ENCODE measurements at places on chromosomes 12 and 14.
A peak's percentile ranks its signal among the peaks of the same experiment; 100 is the strongest.

DNA sequence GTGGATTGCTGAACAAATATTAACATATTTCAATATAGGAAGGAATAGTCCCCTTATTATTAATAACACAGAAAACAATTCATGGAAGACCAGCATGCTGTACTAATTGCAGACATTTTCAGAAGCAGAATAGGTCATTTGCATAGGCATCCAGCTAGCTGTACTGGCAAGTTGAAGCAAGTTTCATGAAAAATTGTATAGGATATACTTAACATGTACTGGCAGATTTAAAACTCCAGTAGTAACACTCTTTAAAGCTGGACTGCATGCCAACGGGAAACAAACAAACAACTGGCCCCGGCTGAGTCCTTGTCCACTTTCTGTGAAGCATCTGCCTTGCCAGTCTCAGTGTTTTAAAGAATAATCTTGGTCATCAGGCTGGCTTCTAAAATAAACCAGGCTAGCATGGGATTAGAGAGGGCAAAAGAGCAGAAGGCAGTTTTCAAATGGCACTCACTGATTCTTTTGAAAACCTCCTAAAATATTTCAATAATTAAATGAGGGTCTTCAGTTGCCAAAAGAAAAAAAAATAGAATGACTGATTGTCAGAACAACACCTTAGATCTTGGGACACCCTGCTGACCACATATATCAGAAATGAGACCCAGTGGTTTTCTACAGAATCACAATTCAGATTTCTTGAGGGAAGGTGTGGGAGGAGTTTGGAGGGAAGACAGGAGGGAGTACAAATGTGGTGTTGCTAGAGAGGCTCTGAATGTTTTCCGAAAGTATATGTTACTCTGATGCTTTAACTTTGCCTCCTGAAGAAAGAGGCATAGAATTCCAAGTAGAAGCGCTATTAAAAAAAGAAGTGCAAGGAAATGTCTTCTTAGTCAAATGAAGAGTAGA, 122.5 kb upstream of the KRAS start:
- no peak for DNase-seq

GRCh38 chr12:95336387-95337067, 118.9 kb downstream of the VEZT start:
- DNase-seq: no peak

GRCh38 chr12:108907839-108908351, 28.0 kb downstream of the DAO start:
- no peak for DNase-seq

GRCh38 chr12:31928246-31929026, 30.8 kb upstream of the RESF1 start:
- peak; percentile 49 for DNase-seq

GRCh38 chr12:108297895-108298760, 41.0 kb downstream of the CMKLR1 start:
- DNase-seq: no peak

GRCh38 chr14:58769011-58769643, 131.4 kb downstream of the DACT1 start:
- no peak for DNase-seq

DNA sequence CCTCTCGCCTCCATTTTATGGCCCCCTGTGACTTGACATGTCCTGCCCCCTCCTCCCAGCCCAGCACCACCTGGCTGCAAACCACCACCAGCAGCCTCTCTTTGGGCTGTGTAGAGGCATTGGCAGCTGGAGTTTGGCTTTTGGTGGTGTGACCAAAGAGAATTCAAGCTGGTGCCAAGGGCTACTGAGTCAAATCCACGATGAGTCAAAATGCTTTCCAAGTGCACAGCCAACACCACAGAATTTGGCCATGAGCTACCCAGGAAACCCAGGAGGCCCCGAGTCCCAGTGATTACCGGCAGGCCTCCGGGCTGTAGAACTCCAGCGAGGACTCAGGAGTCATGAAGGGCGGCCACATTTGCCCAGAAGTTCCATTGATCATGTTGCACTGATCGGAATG, 53.8 kb downstream of the SCARB1 start:
- DNase-seq: no peak

DNA sequence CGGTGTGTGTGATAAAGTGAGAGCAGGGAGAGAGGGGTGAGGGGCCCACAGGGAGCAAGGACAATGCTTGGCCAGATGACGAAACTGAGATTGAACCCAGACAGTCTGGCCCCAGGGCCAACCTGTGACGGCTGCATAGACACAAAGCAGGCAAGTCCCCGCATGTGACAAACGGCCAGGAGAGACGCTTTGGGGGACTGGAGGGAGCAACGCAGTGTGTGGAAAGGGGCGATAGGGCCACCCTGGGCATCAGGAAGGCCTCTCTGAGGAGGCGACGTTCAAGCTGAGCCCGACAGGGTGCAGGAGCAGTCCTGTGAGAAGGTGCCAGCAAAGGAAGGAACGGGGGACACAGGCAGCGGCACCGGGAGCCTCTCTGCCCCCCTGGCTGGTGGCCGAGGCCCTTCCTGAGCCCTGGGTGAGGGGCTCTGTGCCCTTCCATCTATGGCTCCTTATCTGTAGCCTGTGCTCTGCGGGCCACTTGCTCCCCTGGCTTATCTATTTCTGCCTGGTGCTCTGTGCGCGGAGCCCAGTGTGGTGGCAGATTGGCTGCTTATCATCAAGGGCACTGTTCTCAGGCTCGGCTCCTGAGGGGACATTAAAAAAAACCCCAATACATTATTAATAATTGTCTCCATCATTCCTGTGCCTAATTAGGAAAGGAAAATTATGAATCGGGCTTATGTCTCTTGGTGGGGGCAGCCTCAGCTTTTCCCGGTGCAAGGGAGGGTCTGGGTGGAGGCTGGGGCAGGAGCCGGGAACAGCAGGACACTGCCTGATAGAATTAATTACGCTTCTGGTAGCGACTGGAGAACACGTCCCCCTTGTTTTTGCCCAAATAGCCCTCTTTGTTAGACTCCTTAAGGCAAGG, 39.8 kb downstream of the PRIMA1 start:
- no peak for DNase-seq

- no peak for DNase-seq
These were observed 27.1 kb downstream of the DIO3 start for GRCh38 chr14:101588286-101588975.

DNA sequence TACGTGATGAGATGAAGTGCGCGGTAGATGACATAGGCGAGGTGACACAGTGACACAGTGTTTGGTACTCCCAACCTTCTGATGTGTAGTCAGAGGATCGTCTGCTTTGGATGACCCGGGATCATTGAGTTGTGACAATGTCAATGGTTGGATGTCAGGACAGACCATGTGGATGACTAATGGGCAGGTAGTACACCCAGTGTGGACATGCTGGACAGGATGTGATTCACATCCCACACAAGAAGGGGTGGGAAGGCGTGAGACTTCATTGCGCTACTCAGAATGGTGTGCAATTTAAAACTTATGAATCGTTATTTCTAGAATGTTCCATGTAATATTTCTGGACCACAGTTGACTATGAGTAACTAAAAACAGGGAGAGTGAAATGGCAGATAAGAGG, 23.8 kb downstream of the MAP3K9 start:
- DNase-seq: no peak

GRCh38 chr12:54128416-54128815, 60.4 kb downstream of the SMUG1 start:
- DNase-seq: no peak

DNA sequence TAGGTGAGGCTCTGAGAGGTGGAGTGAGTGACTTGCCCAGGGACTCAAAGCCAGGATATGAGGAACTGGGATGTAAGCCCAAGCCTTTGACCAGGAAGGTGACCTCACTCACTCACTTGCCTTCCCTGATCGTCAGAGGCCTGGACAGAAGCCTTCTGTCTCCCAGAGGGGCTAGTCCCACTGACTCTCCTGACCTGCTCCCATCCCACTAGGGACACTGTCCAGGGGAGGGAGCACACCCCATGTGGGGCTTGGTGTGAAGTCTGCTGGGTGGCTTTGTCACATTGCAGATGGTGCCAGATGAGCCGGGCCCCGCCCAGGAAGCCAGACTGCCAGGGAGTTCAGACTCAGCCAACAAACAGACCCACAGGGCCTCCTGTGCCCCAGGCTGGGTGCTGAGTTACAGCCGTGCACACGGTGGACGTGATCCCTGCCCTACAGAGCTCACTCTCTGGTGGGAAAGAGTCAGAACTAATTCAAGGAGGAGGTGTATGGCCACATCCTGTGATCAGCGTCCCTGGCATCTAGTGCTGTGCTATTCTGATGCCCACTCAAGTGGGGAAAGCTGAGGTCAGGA, 28.3 kb downstream of the MMAB start:
- no peak for DNase-seq

DNA sequence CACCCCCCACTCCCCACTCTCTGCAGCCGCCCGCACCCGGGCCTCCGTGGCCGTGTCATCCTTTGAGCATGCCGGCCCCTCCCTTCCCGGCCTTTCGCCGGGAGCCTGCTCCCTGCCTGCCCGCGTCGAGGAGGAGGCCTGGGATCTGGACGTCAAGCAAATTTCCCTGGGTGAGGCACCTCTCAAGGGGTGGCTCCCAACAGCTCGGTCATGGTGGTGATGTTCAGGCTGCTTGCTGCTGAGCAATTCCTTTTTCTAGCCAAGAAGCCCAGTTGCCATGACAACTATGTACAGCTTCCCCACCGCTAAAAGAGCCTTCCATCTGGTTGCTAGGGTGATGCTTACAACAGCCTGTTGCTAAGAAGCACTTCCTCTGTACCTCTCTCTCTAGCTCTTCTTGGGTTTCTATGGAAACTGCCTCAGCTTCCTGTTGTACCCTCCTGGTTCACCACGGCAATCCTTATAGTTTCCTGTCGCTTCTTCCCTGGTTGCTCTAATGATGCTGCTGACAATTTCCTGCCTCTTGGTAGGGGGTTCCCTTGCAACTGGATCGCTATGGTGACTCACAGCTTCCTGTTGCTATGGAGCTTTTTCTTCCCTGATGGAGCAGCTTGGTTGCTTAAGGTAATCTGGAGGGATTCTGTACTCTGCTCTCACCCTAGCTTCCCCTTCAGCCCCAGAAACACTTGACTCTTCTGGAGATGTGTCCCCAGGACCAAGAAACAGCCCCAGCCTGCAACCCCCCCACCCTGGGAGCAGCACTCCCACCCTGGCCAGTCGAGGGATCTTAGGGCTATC, 11.0 kb downstream of the ZNF219 start:
- DNase-seq: peak; percentile 56

GRCh38 chr12:92863251-92863650, 65.8 kb downstream of the EEA1 start:
- DNase-seq: no peak

- no peak for DNase-seq
These were observed 59.7 kb downstream of the TRPV4 start for GRCh38 chr12:109773384-109774011.

- DNase-seq: no peak
These were observed 36.2 kb downstream of the EML1 start for GRCh38 chr14:99829450-99829849.

DNA sequence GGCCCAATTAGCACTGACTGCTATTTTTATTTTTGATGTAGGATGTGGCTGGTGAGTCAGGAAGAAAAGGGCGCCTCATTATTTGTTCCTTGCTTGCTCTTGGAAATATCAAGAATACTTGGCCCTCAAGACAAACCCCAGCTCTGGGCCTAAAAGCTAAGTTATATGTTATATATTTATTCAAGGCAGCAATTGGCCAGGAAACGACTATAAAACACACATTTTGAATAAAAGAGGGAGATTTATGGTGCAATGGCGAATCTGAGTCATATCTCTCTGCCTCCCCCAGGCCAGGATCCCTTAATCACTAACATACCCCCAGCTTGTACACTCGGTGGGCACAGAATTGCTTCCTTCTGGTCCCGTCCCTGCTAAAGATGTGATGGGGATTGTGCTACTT, 63.3 kb downstream of the TBX5 start:
- no peak for DNase-seq

DNA sequence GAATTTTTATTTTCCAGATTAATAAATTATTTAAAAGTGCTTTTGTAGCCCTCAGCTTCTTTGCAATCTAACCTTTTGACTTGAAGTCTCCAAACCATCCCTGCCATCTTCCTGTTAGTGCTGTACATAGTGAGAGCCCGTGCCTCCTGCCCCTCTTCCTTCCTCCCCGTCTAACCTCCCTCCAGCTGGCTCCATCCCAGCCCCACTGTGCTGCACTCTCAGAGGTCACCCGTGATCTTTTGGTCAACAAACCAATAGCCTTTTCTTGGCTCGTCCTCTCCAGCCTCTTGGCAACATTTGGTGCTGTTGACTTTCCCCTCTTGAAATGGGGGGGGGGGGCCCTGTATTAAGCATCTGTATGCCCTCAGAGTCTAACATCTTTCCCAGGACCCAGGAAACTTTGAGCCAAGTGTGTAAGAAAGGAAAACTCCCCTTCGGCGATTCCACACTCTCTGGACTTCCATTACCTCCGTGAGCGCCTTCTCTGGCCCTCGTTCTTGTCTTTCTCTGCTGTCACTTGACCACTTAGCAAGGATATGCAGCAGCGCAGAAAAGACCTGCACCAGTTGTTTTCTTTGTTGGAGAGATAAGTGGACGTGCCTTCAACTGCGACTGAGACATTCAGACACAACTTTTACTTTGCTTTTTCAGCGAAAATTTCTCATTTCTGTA, 44.1 kb downstream of the FBXW8 start:
- no peak for DNase-seq
